ENCODE measurements at places on chromosomes 1 and 21.

- no peak for DNase-seq
Measured at GRCh38 chr1:193260056-193260745, 73.8 kb upstream of the B3GALT2 start.

DNA sequence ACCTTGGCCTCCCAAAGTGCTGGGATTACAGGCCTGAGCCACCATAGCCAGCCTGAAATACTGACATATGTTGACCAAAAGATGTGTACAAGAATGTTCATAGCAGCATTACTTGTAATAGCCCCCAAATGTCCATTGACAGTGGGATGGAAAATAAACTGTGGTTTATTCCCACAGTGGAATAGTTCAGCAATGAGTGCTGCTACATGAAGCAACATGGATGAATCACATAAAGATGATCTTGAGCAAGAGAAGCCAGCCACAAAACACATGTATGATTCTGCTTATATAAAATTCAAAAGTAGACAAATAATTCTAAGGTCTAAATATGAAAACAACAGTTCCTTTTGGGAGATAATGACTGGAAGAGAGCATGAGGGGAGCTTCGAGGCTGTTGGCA, 9.1 kb upstream of the CREG1 start:
- DNase-seq, result no peak

- DNase-seq, result no peak
Measured at GRCh38 chr1:207020709-207021107, 11.8 kb downstream of the C1orf116 start.

- DNase-seq, result no peak
Measured at GRCh38 chr1:85626818-85627217, 46.3 kb downstream of the CCN1 start.

GRCh38 chr1:199264283-199264682, 625.4 kb downstream of the PTPRC start:
- no peak for DNase-seq

- no peak for DNase-seq
Measured at GRCh38 chr1:212973899-212974298, 23.6 kb downstream of the VASH2 start.

GRCh38 chr1:167708940-167709389, 12.8 kb upstream of the MPZL1 start:
- no peak for DNase-seq

DNA sequence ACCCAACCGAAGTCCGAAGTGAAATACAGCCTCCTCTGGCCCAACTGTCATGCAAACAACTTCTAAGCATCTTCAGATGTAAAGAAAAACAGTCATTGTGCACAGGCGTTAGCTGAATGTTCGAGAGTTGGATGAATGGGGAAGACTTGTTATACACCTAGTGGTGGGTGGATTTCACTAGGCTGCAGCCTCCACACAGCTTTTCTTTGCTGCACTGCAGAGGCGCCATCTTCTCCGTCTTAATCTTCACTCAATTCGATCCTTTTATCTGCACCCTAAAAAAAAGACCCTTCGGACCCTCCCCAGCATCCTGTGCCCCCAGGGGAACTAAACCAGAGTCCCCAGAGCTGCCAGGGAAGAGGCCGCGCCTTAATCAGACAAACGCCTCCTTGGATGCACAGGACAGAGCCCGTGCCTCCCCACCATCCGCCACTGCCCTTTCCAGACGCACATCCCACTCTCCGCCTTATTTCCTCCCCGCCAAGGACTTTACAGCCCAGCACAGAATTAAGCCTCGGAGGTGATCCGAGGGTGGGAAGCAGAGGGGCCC, 1.4 kb downstream of the APP start:
- peak; percentile 53 for DNase-seq

DNA sequence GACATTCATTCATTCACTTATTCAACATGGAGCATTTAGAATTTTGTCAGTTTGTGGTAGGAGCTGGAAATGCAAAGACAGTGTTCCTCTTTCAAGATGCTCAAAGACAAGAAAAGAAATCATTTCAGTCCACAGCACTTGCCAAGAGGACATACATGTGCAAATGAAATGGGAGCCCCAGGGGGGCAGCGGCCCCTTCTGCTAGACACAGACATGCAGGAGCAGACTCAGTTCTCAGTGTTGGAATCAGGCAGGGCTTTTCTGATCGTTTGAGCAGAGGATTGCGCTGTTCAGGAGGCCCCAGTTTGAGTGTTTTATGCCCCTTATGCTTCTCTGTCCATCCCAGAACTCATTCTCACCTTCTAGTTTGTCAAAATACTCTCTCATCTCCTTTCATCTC, 35.6 kb upstream of the VASH2 start:
- no peak for DNase-seq

GRCh38 chr1:193703655-193704054, 517.2 kb upstream of the B3GALT2 start:
- no peak for DNase-seq

DNA sequence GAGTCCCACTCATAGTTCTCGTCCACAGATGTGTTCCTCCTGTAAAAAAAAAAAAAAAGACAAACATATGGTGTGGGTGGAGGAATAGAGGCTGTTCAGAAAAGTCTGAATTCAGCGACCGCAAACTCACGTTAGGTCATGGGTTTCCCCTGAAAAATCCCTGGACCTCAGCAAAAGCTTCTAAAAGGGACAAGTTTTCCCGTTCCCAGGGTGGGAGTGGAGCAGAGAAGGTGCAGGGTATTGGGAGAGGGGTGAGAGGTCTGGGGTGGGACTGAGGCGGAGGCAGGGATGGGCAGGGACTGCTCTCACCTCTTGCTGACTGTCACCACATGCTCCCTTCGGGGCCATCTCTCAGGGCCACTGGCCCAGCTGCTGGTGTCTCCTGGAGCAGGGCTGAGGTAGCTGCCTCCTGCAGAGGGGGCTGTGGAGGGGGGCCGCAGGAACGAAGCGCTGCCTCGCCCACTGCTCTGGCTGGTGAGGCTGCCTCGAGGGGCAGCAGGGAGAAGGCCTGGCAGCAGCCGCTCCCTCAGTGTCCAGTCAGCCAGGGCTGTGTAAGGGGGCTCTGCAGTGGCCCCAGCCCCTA, 2.6 kb upstream of the TAGLN2 start:
- no peak for DNase-seq

DNA sequence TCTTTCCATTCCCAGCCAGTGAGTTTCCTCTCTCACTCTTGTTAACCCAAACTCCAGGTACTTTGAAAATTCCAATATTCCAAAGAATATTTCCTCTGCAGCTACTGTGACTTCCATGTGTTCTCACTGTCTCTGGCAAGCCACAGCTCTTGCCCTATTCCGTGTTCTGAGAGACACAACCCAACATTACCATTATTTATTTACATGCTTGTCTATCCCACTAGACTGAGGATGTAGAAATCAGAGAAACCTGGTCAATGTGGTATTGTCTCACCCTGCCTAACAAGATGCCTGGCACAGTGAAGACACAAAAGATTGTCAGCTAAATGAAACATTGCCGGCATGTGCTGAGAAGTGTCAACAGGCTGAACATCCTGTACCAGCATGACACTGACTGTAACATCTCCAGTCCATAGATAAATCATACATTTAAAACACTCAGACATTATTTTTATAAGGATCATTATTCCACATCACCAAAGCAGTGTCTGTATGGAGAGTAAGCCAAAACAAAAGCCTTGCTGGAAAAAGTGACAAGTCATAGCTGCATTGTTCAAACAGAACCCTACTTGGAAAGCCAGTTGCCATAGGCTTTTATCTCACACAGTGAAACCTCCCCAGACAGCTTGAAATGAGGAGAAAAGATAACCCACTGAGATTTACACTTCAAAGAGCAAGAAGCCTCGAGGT, 72.3 kb downstream of the SIPA1L2 start:
- DNase-seq, result peak; percentile 82

GRCh38 chr1:24659166-24659904, 16.2 kb downstream of the SRRM1 start:
- no peak for DNase-seq

- peak; percentile 88 for DNase-seq
Measured at GRCh38 chr1:11831945-11832725, 15.4 kb downstream of the NPPA start.
